GM23338 (cell line): ENCODE measurements at places on chromosomes 6 and 20.

- no peak for DNase-seq
These were observed 95.5 kb downstream of the PREX1 start for GRCh38 chr20:48732081-48732829.

GRCh38 chr20:38181207-38181801, 16.2 kb upstream of the TGM2 start:
- no peak for DNase-seq

GRCh38 chr6:7939184-7939863, 28.7 kb upstream of the TXNDC5 start:
- DNase-seq = no peak

DNA sequence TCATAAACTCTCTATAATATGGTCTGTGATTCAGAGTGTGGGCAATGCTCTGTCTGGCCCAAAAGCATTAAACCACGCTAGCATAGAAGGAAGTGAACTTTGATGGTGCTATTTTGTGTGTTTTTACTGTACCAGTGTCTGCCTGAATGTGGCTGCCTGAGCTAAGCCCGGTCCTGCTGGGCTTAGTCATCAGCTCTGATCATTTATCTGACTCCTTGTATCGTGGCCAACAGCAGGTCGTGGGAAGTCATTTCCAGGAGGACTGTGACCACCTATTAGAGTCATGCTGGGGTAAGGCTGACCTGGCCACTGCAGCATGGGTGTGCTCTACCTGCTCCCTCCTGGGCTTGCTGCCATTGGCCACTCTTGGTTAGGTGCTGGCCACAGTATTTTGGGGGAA, 239.1 kb upstream of the CEP162 start:
- peak; percentile 6 for DNase-seq

GRCh38 chr20:16001286-16001685, 572.0 kb downstream of the KIF16B start:
- DNase-seq = no peak

DNA sequence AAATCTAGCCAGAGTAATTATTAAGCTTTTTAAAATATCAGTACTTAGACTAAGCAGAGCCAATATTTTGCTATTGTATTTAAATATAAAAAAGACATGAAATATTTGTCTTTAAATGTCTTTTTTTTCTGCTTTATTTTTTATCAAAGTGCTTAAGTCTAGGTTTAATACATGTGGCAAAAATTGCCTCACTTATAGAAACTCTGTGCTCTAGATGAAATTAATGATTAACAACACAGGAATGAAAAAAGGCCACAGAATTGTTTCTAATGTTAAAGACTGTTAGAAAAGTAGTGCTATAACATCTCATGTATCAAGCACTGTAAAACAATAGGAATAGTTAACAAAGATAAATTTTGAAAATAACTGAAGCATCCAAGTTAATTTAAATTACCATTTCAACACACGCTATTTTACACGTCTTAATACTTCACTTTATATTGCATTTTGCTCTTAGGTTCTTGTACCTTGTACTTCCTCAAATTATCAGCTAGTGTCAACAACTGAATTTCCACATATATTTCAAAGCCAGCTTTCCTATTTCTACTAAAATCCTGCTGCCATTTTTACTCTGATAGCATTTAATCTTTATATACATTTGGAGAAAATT, 1515.1 kb downstream of the HACE1 start:
- DNase-seq = no peak

- no peak for DNase-seq
These were observed 651.6 kb downstream of the UTRN start for GRCh38 chr6:144936764-144937163.

DNA sequence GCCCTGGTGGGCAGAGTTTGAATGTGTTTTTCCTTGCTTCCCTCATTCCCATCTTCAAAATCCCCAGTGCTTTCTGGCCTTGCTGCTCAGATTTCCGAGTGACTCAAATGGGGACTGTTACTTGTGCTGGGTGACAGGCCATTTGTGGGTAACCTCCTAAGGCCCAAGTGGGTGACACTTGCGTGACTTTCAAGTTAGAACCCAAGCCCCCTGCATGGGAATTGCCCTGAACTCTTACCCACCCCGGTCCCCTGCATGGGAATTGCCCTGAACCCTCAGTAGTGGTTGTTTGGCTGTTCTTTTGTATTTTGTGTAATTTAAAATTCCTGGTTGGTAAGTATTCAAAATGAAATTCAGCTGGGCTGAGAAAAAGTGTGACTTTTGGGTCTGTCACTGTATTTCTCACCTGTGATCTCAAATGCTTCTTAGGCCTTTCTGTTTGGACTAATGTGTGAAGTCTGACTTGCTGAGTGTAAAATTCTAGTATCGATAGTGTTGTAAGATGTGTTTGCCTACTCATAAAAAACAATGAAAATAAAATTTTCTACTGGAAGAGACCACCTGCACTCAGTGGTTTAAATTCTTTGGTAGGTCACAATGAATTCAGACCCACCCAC, 12.4 kb upstream of the RBM38 start:
- DNase-seq = no peak

DNA sequence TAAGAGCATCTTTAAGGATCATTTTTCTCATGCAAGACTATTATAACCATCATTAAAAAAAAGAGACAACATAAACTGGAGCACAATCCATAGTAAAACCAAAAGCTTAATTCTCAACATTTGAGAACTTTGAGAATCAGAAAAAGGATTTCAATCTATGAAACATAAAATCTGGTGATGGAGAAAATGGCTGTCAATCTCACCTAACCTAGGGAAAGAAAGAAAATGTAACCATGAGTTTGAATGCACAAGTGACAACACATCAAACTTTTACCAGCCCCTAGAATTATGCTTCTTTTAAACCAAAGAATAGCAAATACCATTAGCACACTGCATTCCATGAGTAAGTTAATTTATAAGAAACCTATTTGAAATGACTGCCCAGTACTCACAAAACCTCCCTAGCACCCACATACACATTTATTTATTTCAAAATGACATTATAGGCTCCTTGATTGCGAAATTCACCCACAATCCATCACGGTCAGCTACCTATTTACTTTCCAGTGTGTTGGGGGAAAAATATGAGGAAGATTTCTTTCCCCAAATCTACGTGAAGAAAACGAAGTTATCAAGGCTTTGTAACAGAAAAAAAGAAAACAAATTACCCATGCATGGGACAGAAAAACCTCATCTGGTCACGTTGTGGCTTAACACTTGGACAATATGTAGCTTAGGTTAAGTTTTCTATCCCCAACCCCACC, 828 bp downstream of the ASCC3 start:
- no peak for DNase-seq

GRCh38 chr6:26296857-26297648, 67.9 kb upstream of the BTN3A2 start:
- no peak for DNase-seq

GRCh38 chr6:118770112-118770788, 118.9 kb upstream of the CEP85L start:
- DNase-seq = no peak

DNA sequence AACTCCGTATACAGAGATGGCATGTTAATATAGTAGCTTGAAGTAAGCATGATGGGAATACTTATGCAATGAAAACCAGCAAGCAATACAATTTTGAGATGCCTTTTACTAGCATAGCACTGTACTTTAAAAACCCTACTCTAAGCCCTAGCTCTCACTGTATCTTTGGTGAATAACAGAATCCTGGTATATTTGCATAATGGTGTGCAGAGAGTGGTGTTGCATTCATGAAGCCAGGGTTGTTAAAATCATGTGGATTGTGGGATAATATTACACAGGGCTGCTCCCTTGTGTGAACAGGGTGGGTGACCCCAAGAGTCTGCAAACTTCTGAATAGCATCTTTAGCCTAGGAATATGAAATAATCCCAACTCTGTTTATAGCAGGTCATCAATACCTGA, 105.2 kb upstream of the BMP2 start:
- DNase-seq = no peak

- no peak for DNase-seq
These were observed 1.4 kb upstream of the METTL24 start for GRCh38 chr6:110359556-110359955.

GRCh38 chr6:41683273-41683522, 44.9 kb downstream of the MDFI start:
- no peak for DNase-seq

GRCh38 chr6:33118525-33119123, 42.8 kb downstream of the HLA-DPB1 start:
- peak; percentile 80 for DNase-seq

DNA sequence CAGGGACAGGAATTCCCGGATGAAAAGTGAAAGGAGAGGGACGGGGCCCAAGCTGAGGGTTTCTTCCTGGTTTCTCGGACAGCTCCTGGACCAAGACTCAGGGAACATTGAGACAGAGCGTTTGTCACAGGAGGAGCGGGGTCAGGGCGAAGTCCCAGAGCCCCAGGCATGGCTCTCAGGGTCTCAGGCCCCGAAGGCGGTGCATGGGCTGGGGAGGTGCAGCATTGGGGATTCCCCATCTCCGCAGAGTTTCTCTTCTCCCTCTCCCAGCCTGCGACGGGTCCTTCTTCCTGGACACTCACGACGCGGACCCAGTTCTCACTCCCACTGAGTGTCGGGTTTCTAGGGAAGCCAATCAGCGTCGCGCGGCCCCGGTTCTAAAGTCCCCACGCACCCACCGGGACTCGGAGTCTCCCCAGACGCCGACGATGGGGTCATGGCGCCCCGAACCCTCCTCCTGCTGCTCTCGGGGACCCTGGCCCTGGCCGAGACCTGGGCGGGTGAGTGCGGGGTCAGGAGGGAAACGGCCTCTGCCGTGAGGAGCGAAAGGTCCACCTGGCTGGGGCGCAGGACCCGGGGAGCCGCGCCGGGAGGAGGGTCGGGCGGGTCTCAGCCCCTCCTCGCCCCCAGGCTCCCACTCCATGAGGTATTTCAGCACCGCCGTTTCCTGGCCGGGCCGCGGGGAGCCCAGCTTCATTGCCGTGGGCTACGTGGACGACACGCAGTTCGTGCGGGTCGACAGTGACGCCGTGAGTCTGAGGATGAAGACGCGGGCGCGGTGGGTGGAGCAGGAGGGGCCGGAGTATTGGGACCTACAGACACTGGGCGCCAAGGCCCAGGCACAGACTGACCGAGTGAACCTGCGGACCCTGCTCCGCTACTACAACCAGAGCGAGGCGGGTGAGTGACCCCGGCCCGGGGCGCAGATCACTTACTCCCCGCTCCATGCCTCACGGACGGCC, 54.6 kb upstream of the POLR1H start:
- DNase-seq = peak; percentile 53

GRCh38 chr20:41580350-41580749, 37.8 kb downstream of the CHD6 start:
- no peak for DNase-seq

DNA sequence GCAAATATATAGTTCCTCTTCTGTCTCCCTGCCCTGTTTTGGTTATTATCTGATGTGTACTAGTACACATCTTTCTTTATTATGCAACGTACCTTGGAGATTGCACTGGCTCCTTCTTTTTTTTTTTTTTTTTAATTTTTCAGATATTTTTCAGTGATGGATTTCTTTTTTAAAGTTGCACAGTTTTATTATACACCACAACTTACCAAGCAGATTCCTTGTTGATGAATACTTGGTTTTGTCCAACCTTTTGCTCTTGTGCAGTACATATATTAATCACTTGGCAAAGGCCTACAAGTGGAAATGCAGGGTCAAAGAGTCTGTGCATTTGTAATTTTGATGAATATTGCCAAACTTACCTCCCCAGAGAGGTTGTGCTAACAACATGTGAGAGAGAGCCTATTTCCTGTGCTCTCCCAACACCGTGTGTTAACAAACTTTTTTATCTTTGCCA, 50.1 kb upstream of the RNF24 start:
- no peak for DNase-seq

DNA sequence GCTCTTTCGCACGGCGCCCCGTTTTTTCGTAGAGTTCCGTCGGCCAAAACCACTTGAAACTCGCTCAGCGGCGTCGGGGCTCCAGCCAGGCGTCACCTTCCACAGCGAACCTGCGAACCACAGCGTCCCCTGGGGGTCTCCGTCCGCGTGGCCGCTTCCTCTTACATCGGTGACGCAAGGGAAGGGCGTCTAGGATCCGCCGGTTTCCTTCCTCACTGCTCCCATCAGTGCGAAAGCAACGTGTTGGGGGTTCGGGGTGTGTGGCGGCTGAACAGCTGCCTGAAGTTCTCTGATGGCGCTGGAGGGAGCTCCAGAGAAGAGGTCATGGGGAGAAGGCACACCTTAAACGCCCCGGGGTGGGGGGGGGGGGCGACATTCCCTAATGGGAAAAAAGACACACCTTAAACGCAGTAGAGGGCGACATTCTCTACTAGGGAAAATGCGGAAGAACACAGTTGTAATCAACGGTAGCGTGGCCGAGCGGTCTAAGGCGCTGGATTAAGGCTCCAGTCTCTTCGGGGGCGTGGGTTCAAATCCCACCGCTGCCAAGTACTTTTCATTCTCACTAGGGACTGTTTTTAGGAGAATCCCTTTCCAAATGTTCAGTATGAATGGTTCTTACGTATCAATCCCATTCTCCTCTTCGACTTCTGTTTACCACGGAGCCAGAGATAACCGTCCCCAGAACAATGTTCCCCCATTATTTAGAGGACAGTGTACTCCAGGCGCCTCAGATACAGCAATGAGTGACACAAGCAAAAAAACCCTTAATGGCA, 16.4 kb downstream of the ZNF311 start:
- peak; percentile 97 for DNase-seq

DNA sequence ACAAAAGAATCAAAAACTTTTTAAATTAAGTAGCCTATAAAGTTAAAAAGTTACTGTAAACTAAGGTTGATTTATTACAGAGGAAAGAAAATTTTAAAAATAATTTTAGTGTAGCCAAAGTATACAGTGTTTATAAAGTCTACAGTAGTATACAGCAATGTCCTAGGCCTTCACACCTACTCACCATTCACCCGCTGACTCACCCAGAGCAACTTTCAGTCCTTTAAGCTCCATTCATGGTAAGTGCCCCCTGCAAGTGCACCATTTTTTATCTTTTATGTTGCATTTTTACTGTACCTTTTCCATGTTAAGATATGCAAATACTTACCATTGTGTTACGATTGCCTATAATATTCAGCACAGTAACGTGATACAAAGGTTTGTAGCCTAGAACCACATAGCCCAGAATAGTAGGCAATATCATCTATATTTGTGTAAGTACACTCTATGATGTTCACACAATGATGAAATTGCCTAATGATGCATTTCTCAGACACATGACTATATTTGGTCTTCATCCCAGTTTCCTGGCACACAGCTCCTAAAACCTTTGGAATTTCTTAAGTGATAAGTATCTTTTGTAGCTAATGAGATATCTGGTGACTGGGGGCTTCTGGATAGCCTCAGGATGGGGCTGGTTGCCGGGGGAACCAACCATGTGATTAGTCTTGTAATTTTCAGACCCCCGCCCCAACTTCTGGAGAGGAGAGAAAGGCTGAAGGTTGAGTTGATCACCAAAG, 111.0 kb downstream of the MRPL14 start:
- DNase-seq = no peak

- no peak for DNase-seq
These were observed 313.3 kb downstream of the RNGTT start for GRCh38 chr6:88650029-88650619.
